Activated CD4-positive, alpha-beta T cell treated with anti-CD3 and anti-CD28 coated beads, Interleukin-2, amount 10 ng/mL, durations not matched to agents 7 days and 5 days (primary cell): ENCODE measurements at places on chromosomes 3 and 15. TPM values are rescaled to one million over a fixed set of nuclear protein-coding genes. Genes with fewer than 3 reads are reported as not detected.

Gene FBXL22
- 0.81 TPM for total RNA-seq

DNA sequence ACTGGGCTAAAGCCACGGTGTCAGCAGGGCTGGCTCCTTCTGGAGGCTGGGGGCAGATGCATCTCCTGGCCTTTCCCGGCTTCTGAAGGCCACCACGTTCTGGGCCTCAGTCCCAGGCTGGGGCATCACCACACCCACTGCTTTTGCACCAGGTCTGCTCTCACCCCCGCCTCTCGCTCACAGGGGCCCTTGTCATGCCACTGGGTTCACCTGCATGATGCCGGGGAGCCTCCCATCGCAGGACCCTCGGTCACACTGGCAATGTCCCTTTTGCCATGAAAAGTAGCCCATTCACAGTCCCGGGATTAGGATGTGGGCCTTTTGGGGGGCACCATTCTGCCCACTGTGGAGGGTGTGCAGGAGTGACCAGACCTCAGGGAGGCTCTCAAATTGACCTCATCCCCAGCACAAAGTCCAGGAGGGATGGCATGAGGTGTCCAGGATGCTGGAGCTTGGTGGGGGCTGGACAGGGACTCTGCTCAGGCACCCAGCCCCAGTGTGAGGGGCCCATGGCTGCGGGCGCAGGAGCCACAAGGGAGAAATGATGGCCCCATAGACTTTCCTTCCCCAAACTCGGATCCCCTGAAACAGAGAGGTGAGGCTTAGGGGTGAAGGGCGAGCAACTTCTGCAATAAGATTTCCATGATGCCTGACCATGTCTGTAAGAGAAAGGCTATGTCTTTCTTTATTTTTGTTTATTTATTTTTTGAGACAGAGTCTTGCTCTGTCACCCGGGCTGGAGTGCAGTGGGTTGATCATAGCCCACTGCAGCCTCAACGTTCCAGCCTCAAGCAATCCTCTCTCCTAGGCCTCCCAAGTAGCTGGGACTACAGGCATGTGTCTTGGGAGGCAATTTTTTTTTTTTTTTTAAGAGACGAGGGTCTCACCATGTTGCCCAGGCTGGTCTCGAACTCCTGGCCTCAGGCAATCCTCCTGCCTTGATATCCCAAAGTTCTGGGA, 189.1 kb downstream of the GOLGA6L6 start:
- H3K4me3 ChIP-seq: no peak overlapping the region
- H3K27me3 ChIP-seq: peaks cover 2% of the 10 kb centered on the region
- no peak overlapping the region for H3K27ac ChIP-seq
- DNase-seq: no peak
- H3K4me1 ChIP-seq: peaks cover 10% of the 10 kb centered on the region

DNA sequence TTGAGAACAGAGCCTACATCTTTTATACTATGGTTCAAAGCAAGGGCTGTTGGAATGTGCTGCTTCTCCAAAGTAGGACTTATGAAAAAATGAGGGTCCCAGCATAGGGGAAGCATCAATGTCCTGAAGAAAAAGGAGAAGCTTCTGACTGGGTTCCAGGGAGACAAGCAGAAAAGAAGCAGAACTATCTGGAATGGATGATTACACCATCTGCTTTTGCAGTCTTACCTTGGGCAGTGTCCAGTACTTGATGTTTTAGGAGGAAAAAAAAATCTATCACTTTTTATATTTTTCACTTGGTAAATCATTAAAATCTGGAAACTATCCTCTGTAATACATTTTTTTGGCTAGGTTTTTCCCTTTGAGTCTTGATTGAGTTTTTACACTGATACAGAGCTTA, 57.9 kb upstream of the DPH6 start:
- no peaks in the 10 kb centered on the region for H3K4me1 ChIP-seq
- no peak overlapping the region for H3K27ac ChIP-seq
- no peaks in the 10 kb centered on the region for H3K36me3 ChIP-seq

Gene CPNE9
- 0.25 TPM for total RNA-seq

- no peak overlapping the region for H3K4me3 ChIP-seq
- no peaks in the 10 kb centered on the region for H3K36me3 ChIP-seq
- no peak overlapping the region for H3K27ac ChIP-seq
- no peak for DNase-seq
- peaks cover 2% of the 10 kb centered on the region for H3K27me3 ChIP-seq
Observed at GRCh38 chr15:79067969-79068368, 22.6 kb downstream of the RASGRF1 start.

- H3K27ac ChIP-seq: no peak overlapping the region
Observed at GRCh38 chr3:127689266-127689860, 16.6 kb downstream of the ABTB1 start.

DNA sequence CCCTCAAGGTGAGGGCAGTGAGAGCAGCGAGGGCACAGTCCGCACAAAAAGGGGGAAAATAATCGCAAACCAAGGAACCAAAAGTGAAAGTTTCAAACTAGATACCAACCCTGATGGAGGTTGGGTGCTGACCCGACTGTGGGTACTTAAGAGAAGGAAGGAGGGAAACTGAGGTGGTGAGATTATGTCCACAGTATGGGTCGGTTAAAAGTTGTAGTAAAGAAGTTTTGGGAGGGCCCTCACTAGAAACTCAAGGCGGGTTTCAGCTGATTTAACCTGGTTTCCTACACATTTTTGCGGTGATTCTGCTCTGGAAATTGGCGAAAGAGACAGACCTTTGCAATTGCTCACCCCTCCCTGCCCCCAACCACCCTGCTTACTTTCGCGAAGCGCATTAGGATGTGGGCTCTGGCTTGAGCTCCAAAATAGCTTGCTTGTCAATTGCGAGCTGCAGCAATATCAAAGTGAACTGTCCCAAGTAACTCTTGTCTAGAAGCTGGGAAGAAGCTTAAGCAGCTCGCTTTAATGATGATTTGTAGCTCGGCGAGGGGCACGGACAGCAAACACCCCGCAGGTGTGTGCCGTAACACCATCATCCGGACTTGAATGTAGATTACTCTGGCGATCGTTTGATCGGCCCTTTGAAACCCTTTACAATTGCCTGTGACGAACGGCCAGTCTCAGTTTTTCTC, 15.8 kb downstream of the SOX2 start:
- peak overlapping the region; percentile 68 for H3K27ac ChIP-seq
- H3K27me3 ChIP-seq: peaks cover 81% of the 10 kb centered on the region
- DNase-seq: no peak
- peaks cover 10% of the 10 kb centered on the region for H3K4me1 ChIP-seq
- peak overlapping the region; percentile 61 for H3K4me3 ChIP-seq

GRCh38 chr15:62344806-62345539, 179.9 kb upstream of the C2CD4B start:
- DNase-seq: peak; percentile 68
- H3K27me3 ChIP-seq: no peaks in the 10 kb centered on the region
- H3K4me1 ChIP-seq: peaks cover 18% of the 10 kb centered on the region
- H3K27ac ChIP-seq: no peak overlapping the region
- peak overlapping the region; percentile 54 for H3K4me3 ChIP-seq

GRCh38 chr15:27705056-27705455, 394.1 kb downstream of the OCA2 start:
- no peak overlapping the region for H3K27ac ChIP-seq
- H3K27me3 ChIP-seq: no peaks in the 10 kb centered on the region
- H3K4me1 ChIP-seq: no peaks in the 10 kb centered on the region
- no peaks in the 10 kb centered on the region for H3K36me3 ChIP-seq
- no peak overlapping the region for H3K4me3 ChIP-seq

Gene LYZL4
- total RNA-seq: not detected
